ENCODE measurements at places on chromosomes 7 and 10.
A peak's percentile ranks its signal among the peaks of the same experiment; 100 is the strongest.

DNA sequence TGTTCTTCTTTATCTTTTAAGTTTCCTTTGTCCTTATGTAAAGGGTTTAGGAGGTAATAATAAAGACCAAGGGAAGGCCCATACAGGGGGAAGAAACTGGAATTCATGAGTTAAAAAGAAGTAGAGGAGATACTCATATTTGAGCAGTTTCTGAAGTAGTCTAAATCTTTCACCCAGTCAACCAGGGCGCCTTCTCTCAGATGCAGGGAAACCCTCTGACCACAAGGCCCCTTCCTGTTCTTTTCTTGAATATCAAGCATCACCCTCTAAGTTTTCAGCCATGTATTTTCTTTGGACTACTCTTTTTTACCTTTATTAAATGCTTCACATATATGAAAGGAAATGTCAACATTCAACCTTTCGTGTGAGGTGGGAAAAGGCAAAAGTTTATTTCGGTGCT is 630.8 kb downstream of the SUGCT start:
- DNase-seq = no peak

GRCh38 chr7:121298831-121299239 is 30.0 kb upstream of the WNT16 start:
- no peak for DNase-seq

GRCh38 chr7:26868841-26869495 is 4.6 kb upstream of the SKAP2 start:
- no peak for DNase-seq

GRCh38 chr10:125482637-125483036 is 200.3 kb downstream of the TEX36 start:
- no peak for DNase-seq

DNA sequence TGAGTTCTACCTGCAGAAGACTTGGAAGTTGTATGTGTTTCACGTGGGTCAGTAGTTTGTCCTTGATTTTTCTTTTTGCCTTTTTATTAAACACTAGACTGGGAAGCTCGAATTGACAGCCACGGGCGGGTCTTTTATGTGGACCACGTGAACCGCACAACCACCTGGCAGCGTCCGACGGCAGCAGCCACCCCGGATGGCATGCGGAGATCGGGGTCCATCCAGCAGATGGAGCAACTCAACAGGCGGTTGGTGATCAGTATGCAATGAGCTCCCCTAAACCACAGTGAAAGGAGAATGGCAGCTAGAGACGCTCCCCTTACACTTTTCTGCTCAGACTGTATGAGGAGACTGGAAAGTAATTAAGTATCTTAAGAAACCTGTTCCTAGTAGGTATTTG is 126.7 kb upstream of the STK17A start:
- DNase-seq = no peak

GRCh38 chr10:60573336-60573735 is 183.7 kb upstream of the ANK3 start:
- DNase-seq = peak; percentile 11

- no peak for DNase-seq
These were observed 37.7 kb downstream of the INSYN2A start for GRCh38 chr10:127158662-127159061.

DNA sequence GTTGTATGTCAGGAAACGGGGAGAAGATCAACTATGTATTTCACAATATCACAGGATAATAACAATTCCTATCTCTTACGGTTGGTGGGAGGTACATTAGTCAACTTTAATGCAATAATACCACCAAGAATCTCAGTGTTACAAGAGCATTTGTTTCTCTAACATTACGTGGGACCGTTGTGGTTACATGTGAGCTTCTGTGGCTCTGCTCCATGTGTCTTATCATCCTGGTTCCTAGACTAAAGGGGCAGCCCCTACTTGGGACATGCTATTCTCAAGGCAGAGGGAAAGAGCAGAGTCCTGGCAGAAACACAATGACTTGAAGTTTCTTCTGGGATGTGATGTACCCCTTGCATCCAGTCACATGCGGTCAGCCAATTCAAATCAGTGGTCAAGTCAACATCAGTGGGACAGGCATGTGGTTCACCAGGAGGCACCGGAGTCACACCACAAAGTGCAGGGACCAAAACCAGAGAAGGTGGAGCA is 2.5 kb upstream of the ZNF22 start:
- no peak for DNase-seq

DNA sequence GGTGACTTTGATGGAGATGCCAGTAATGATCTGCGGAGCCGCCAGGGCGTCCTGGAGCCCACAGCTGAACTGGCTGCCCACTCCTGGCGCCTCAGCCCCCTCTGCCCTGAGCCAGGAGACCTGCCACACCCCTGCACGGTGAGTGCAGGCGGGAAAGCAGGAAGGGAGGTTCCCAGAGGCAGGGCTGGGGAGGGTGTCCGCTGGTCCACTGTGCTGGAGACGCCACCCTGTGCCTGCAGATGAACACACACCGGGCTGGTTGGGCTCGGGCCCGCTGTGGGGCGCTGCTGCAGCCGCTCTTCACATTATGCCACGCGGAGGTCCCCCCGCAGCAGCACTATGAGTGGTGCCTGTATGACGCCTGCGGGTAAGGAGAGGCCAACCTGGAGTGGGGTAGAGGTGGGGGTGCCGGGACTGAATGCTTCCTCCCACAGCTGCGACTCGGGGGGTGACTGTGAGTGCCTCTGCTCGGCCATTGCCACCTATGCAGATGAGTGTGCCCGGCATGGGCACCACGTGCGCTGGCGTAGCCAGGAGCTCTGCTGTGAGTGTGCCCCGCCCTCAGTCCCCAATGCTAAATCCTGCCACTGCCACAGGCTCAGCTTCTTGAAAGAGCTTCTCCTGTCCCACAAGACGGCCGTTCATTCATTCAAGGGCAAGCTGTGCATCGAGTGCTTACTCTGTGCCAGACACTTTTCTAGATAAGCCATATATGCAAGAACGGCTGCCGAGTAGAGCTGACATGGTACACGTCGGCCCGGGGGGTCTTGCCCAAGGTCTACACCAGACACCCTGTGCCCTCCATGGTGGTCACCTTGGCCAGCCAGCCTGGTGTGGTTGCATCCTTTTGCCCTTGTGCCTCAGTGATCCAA is 14.3 kb upstream of the ZNF467 start:
- DNase-seq = no peak
